ENCODE measurements at places on chromosomes 5 and 9.

DNA sequence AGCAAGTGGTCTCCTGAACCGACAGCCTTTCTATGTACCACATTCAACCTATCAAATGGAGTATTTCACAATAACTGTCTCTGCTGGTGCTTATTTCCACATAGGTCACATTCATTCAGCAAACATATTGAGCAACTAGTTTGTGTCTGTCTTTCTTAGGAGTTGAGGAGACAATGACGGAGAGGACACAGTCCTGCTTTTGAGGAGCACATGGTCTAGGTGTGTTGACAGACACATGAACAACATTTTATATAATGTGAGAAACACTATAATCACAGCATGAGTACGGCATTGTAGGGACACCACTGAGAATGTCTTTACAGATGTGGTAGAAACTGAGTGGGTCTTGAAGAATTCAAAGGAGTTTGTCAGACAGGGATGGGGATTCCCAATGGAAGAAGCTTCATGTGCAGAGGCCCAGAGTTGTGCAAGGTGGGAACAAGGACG lies 28.5 kb downstream of the NFIL3 start:
- DNase-seq = no peak

DNA sequence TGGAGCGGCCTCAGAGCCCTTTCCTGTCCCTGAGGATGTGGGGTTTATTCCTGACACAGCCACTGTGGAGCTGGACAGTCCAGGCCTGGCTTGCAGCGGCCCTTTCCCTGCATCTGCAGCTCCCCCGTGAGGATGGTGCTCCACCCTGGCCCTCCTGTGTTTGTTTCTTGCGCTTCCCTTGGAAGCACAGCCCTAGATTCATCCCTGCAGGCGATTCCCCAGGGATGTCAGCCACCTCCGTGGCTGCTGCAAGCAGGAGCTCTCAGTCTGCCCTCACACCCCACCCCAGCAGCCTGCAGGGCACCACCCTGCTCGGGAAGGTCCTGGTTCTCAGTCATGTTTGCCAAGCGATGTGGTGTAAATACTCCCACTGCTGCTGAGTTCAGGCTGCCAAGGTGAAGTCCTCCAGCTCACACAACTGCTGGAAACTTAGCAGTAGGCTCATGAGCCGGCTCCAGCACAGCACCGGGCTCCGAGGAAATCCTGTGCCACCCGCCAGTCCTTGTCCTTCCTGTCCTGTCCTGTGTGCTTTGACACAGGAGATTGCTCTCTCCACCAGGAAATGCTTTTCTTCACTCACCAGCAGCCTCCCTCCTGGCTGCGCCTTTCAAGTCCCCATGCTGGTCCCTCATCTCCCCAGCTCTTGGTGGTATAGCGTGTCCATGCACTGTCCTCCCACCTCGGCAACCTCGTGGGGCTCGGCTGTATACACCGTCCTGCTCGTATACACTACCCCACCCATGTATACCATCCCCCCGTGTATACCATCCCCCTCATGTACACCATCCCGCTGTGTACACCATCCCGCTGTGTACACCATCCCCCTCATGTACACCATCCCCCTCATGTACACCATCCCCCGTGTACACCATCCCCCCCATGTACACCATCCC lies 16.2 kb downstream of the ROPN1L start:
- DNase-seq = no peak

DNA sequence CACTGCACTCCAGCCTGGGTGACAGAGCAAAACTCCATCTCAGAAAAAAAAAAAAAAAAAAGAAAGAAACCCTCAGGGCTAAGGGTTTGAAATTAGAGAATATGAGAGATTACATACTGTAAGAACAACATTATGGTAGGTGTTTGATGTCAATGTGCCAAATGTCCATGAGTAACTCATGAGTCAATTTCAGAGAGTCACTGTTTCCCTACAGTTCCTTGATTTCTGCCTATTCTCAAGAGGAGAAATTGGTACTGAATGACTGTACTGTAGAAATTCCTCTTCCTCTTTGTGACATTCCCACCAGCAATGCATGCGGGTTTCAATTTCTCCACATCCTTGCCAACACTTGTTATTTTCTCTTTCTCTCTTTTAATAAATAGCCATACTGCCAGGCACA lies 35.2 kb downstream of the MARVELD2 start:
- no peak for DNase-seq

GRCh38 chr9:107214915-107215314 lies 68.2 kb upstream of the RAD23B start:
- no peak for DNase-seq

- DNase-seq = no peak
Observed at GRCh38 chr5:72210888-72211678, 103.8 kb downstream of the MAP1B start.

DNA sequence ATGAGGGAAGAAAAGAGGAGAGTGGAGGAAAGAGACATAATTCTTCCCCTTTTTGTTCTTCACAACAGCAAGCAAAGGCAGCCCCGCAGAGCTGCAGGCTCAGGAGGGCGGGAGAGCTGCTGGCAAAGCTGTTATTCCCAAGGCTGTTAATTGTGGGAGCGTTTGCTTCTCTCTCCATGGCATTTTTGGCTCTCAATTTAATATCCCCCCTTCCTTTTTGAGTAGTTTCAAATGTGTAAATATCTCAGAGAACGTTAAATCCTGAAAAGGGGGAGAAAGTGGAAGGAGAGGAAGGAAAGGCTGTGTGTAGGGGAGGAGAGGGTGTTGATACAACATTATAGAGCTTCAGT lies 165.7 kb downstream of the NSG2 start:
- no peak for DNase-seq

GRCh38 chr9:126439883-126440653 lies 113.4 kb downstream of the MVB12B start:
- no peak for DNase-seq

- no peak for DNase-seq
Observed at GRCh38 chr5:181185560-181185959, 19.4 kb downstream of the TRIM7 start.

GRCh38 chr9:4196376-4196775 lies 103.5 kb downstream of the GLIS3 start:
- no peak for DNase-seq

- DNase-seq = no peak
Observed at GRCh38 chr9:137055385-137056364, 1.8 kb upstream of the ENTPD2 start.

DNA sequence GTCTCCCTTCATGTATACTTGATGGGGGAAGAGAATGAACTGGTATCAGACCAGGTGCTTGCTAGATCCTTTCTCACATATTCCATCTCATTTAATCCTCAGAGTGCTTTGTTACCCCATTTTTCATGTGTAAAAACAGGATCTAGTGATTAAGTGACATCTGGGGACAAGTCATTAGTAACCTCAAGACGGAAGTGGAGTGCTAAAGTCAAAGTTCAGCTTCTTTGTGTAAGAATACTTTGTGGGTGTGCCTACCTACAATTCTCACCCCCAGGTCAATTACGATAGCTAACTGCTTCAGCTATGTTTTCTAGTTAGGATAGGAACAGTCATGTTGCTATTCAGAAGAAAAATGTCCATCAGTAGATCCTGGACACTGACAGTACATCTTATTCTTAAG lies 3.1 kb upstream of the FAM120AOS start:
- no peak for DNase-seq

DNA sequence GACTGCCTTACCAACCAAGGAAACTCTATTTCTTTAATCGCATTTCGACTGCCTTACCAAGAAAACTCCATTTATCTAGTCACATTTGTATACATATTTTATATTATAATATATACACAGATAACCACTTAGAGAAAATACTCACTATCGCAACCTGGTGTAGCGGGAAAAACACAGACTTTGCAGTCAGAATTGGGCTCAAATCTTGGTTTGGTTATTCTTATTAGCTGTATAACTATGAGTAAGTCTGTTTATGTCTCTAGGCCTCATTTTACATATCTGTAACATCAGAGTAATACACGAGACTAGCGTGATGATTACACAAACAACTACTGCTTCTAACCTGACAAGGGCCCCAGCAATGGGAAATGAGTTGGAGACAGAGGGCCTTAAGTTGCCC lies 127.5 kb upstream of the POU5F2 start:
- DNase-seq = no peak

- DNase-seq = no peak
Observed at GRCh38 chr9:37026113-37026930, 7.7 kb downstream of the PAX5 start.

- no peak for DNase-seq
Observed at GRCh38 chr5:22719842-22720241, 133.3 kb downstream of the CDH12 start.

GRCh38 chr9:112252194-112252593 lies 77.1 kb upstream of the SUSD1 start:
- no peak for DNase-seq

GRCh38 chr5:58504766-58505165 lies 13.5 kb downstream of the GAPT start:
- DNase-seq = no peak

DNA sequence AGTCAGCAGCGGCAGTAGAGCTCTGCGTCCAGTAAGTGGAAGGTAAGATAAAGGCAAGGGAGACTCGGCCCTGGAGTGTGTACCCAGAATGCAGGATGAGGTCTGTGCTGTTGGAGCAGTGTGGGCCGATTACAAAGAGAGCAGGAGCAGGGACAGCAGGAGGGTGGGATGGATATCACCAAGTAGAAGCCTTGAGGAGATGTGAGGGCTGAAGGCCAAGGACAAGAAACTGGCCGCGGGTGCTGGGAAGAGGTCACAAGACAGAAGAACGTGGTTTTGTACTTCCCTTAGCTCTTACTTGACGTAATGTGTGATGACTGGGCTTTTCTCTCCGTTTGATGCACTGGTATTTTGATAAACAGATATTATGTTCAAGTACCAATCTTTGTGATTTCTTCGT lies 43.7 kb downstream of the OR2V1 start:
- DNase-seq = no peak

GRCh38 chr9:5002811-5003210 lies 17.7 kb downstream of the JAK2 start:
- no peak for DNase-seq

DNA sequence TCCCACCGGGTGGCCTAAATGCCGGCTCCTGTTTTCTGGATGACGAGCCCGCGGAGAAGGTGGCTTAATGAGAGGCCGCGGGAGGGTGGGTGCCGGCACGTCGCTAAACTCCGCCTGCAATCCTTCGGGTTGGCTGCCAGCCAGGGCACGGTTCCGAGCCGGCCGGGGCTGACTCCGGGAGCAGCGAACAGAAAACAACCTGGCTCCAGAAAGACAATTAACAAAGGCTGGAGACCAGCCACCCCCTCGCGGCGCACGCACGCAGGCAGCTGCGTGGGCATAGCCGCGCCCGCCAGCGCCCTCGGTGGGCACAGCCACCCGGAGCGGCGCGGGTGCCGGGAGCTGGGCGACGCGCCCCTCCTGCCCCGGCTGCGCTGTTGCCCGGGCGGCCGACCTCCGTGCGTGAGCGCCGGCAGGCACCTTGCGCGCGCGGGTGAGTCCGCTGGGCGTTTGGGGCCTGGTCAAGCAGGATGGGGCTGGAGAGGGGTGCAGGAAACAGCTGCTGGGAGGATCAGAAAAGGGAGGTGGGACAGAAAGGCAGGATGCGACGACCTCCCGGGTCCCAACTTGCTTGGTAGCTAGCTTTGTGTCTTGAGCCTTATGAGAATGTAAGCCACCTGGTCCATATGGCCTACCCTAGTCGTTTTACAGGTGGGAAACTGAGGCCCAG lies at the start of gene ARHGEF37:
ARHGEF37 (plus strand) TSS at position 307 of the 670 bp plus-strand sequence. CDS start 16,272 bp downstream, outside the sequence.
- peak; percentile 32 for DNase-seq

- no peak for DNase-seq
Observed at GRCh38 chr5:90793183-90793582, 234.6 kb downstream of the ADGRV1 start.

DNA sequence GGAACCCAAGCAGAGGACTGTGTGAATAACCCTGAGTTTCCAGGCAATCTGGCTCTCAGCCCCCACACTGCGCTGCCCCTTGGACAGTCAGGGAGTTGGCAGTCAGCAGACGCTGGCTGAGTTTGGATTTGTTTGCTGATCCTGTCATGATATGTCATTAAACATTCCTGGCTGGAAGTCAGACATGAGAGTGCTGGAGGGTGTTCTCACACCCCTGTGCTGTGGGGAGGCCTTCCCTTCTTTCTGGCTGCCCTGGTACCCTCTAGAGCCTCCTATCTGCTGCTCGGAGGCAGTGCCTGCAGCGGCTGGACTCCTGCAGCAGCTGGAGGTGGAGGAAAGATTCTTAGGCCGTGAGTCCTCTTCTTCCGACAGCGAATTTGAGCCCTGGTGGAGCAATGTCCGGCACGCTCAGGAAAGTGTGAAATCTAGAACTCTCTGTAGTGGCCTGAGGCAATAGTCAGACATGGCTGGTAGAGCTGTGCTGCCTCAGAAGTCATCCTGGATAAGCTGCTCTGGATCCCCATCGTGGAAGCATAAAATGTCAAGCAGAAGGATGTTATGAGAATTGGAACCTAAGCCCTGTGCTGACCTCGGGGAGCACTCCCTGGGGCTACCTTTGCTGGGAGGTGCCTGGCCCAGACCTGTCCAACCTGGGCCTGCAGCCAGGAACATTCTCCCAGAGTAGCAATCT lies 72.0 kb downstream of the PDE8B start:
- no peak for DNase-seq

GRCh38 chr9:137441289-137441934 lies at the start of gene ENTPD8:
TSS of gene ENTPD8 (minus strand) at chr9:137441357. CDS start at chr9:137438285, 3,072 bp downstream.
- no peak for DNase-seq
